ENCODE measurements at places on chromosomes 3 and 15. TPM values are rescaled to one million over a fixed set of nuclear protein-coding genes. Genes with fewer than 3 reads are reported as not detected.

Gene NPHP3
- 15.1 TPM for total RNA-seq

Gene ILDR1
- not detected for total RNA-seq

Gene MINDY4B
- total RNA-seq: not detected

Gene RHOV
- total RNA-seq: under 0.01 TPM

Gene ACAN
- not detected for total RNA-seq

Gene RTP1
- not detected for total RNA-seq

Gene FBXO40
- total RNA-seq: not detected
